ENCODE measurements at places on chromosomes 7 and 10.

DNA sequence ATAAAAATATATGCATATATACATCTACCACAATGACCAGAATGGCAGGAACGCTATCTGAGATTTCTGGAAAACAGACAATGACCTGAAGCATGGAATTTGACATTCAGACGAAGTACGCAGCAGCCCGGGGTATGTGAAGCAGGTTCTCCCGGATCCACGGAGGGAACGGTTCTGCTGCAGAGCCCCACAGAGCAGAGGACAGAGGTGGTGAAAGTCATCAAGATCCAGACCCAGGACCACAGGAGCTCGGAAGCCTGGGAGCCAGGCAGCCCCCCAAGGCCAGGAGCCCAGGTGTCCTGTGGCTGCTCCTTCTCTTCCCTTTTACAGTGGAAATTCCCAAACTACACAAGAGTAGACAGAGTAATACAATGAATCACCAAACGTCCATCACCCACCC is 42.1 kb upstream of the DNAAF5 start:
- DNase-seq = no peak

- DNase-seq = no peak
Observed at GRCh38 chr7:158824028-158824427, 5.3 kb downstream of the ESYT2 start.

DNA sequence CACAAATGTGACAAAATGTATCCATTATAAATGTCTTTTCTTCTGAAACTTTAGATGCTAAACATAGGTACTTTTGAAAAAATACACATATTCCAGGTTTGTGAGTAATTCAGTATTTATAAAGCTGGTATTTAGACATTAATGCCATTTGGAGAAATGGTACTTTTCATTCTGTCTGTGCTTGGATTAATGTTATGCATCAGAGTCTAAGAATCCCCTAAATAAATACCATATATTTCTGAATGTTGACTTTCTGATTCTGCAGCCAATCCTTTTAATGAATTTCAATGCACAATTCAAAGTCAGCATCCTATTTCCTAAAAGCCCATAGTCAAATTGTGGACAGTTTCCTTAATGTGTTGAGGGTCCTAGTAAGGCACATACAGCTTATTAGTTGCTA is 145.0 kb downstream of the DKK1 start:
- DNase-seq = no peak

GRCh38 chr7:105647591-105647990 is 66.3 kb upstream of the EFCAB10 start:
- no peak for DNase-seq

- DNase-seq = peak; percentile 13
Observed at GRCh38 chr10:526651-527312, 162.7 kb downstream of the DIP2C start.

DNA sequence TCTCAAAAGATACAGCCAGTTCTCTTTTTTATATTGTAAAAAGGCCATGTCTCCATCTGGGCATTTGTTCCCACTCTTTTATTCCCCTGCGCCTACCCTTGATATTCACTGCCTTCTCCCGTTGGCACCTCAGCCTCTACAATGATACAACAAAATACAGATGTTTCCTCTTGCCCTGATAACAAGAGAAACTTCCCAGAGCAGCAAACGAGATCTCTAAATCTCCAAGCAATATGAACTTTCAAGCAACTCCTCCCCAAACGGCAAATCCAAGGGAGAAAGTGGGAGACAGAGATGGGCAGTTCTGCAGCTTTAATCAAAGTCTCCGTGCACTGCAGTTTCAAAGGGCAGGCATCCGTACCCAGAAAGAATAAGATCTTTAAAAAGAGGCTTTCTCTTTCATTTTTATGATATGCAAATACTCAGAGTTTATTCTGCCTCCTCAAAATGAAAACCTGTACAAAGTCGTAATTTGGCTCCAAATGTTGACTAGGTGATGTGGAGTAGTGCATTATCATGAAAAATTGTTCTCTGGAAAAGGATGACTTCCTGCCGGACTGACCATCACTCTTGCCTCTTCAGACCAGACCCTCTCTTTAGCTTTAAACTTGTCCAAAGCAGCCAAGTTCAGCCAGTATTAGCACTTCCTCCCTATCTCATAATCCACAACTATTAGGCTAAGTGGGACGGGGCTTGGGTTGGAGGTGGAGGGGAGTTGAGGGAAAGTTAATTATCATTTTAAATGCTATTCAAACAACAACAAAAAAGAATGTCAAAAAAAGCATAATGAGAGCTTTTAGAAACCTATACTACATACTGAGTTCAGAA is 682 bp downstream of the HGF start:
- DNase-seq = no peak

DNA sequence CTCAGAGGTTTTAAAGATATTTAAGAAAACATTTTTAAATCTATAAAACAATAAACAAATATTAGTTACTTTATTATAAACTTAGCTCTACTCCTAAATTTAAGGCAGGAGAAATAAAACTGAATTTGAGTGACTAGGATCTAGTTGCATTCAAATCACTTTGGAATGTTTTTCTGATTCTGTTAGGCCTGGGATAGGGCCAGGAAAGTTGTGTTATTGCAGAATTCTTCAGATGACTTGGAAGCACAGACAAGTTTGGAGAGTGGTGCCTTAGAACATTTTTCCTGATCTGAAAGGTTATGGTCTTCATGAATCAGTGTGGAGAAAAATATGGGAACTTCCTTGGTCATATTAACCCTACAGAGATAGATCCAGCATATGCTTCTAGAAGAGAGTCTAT is 15.6 kb upstream of the SLC25A13 start:
- DNase-seq = no peak

GRCh38 chr10:119316729-119317097 is 109.3 kb downstream of the GRK5 start:
- no peak for DNase-seq

GRCh38 chr10:3424111-3424851 is 251.7 kb upstream of the PITRM1 start:
- no peak for DNase-seq

DNA sequence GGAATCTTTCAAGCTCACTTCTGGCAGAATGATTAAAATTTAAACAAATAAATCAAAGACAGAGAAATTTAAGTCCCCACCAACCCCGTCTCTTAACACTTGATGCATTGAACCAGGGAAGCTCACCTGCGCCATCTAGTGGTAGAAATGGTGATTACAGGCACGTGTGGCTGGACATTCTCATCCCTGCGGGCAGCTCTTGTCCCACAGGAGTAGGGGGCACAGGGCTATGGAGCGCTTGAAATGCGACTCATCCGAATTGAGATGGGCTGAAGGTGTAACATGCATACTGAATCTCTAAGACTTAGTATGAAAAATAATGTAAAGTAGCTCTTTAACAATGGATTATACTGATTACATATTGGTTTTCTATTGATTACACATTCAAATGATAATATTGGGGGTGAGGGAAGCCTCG is 24.8 kb upstream of the SLIT1 start:
- peak; percentile 44 for DNase-seq

DNA sequence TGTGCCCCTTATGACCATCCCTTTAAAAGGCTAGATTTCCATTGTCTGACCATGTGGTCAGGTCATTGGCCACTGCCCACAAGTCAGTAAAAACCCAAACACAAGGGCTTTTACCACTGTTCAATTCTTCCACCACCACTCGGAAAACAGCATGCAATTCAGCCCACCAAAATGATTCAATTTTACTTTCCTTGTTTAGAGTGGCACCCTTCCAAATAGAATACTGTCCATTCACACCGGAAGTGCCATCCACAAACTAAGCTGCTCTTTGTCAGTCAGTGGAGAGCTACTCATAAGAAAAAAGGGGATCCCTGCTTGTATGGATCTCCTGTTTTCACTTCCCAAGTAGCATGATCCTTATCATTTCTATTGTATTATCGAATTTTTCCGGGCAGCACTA is 350.7 kb upstream of the MBL2 start:
- no peak for DNase-seq

DNA sequence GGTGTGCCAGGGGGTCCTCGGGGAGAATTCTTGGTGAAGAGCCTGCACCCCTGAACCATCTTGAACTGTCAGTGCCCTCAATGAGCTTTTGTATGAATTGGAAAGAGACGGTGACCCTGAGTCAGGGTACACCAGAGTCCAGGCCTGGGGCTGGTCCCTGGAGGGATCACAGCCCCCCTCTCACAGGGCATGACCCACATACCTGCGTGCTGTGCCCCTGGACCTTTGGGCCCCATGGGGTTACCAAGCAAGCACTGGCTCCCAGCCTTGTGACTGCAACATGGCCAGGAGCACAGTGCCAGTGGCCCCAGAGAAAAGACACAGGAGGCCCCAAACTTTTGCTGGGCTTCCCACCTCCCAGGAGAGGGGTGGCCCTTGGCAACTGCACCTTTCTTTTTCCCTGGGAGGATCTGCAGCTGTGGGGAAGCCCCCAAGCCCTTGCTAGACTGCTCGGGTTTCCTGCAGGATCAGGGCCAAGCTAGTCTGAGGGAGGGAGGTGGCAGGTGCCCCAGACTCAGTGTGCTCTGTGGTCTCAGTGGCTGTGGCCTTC is 153.5 kb downstream of the ZNF248 start:
- DNase-seq = no peak

- no peak for DNase-seq
Observed at GRCh38 chr10:122532601-122533296, 27.8 kb upstream of the DMBT1 start.

GRCh38 chr10:70362328-70362727 is 20.1 kb downstream of the LRRC20 start:
- DNase-seq = no peak

- DNase-seq = no peak
Observed at GRCh38 chr7:2821161-2821841, 22.8 kb downstream of the GNA12 start.

- DNase-seq = no peak
Observed at GRCh38 chr10:97338041-97338440, 3.5 kb upstream of the FRAT2 start.

GRCh38 chr7:28155019-28155660 is 25.5 kb downstream of the JAZF1 start:
- no peak for DNase-seq
